ENCODE measurements at places on chromosomes 12 and 14.

- no peak for DNase-seq
Observed at GRCh38 chr12:92992041-92992440, 62.9 kb upstream of the EEA1 start.

- no peak for DNase-seq
Observed at GRCh38 chr14:20760950-20761349, 7.3 kb upstream of the EDDM3B start.

DNA sequence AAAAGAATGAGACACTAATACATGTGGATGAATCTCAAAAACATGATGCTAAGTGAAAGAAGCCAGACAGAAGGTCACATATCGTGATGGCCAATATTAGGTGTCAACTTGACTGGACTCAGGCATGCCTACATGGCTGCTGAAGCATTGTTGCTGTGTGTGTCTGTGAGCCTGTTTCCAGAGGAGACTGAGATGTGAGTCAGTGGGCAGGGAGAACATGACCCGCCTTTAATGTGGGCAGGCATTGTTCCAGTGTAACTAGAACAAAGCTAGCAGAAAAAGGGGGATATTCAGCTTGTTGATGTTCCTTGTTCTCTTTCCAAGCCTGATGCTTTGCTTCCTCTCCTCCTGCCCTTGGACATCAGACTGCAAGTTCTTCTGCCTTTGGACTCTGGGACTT is 47.6 kb downstream of the DCAF5 start:
- peak; percentile 82 for DNase-seq

GRCh38 chr14:56716705-56717104 is 93.6 kb downstream of the OTX2 start:
- no peak for DNase-seq

DNA sequence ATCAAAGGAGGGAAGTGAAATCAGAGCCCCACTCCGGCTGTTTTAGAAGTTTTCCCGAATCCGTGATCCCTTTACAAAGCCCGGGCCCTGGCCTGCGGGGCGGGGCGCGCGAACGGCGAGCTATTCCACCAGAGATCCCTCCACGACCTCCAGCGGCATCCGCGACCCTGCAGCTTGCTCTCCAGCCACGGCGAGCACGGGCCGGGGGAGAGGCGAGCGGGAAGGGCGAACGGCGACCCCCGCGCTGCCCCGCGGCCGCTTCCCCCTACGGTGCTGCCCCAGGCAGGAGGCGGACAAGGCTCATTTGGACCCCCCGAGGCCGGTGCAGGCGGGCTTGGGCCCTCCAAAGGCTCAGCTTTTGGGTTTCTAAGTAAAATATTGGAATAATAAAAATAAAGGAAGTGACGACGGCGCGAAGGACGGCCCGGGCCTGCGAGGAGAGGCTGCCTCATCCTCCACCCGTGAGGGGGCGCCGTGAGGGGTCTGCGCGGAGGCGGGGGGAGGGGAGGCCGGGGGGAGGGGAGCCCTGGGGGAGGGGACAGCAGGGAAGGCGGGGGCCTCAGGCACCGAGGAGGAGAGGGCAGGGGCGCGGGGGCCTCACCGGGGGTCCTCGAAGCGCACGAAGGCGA is 613 bp downstream of the SRSF9 start:
- no peak for DNase-seq

GRCh38 chr12:45388545-45388944 is 172.7 kb downstream of the ANO6 start:
- peak; percentile 55 for DNase-seq

DNA sequence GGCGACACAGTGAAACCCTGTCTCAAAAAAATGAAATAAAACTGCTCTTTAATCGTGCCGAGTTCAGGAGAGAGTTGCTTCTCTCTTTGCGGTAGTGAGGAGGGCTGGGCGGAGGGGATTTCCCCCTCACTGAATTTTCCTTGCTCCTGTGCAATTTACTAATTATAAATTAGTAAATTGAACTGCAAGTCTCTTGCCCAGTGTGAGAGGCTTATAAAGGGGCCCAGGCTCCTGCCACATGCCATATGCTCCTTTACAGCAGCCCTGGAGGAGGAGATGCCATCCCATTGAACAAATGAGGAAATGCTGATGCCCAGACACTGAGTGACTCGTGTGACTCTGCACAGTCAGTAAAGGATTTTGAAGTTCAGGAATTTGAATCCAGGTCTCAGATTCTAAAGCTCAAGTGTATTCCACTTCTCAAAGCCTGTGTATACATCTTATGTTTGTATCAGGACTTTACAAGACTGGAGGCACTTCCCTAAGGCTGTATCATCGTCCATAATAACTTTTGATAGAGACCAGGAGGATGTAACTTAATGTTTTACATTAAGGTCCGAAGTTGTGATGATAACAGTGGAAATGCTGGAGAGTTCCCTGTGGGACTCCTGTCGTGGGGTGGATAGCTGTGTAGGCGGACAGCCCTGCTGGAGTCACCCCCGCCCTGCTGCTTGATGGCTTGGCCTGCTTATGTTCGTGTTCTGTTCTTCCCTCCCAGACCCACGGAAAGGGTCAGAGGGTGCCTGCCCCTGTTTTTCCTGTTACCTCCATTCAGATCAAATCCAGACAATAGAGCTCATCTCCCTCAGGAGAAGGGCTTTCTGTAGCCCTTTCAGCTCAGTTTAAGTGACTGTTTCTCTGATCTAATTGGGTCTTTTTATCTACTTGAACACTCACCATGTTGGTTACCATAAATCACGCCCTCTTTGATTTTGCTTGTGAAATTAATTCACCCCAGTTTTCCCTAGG is 13.9 kb downstream of the PELI2 start:
- no peak for DNase-seq

GRCh38 chr12:71164166-71164565 is 6.4 kb upstream of the TSPAN8 start:
- DNase-seq: no peak

GRCh38 chr14:63474111-63474510 is 69.1 kb downstream of the PPP2R5E start:
- no peak for DNase-seq

GRCh38 chr12:102468261-102468915 is 12.0 kb downstream of the IGF1 start:
- no peak for DNase-seq

DNA sequence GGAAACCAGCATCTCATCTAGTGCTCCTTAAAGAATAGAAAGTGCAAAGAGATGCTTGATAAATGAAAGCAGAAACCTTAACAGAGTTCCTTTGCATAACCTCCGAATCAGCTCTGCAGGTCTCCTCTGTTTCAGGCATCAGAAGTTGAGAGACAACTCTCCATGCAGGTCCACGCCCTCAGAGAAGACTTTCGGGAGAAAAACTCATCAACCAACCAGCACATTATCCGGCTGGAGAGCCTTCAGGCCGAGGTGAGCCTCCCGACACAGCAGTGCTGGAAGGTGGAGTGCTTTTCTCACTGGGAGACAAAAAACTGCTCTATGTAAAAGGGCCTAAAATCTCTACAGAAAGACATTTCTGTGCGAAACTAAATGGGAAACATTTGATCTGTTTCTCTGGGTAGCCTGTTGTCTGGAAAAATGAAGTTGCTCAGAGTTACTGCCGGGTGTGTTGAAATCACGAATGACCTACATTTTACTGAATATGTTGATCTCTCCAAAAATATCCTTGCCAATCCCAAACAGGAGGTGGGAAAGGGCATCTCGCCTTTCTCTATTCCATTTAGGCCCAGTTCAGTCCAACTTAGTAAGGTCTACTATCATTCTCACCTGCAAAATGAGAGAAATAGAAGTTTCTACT is 54.9 kb downstream of the RAB35 start:
- no peak for DNase-seq

DNA sequence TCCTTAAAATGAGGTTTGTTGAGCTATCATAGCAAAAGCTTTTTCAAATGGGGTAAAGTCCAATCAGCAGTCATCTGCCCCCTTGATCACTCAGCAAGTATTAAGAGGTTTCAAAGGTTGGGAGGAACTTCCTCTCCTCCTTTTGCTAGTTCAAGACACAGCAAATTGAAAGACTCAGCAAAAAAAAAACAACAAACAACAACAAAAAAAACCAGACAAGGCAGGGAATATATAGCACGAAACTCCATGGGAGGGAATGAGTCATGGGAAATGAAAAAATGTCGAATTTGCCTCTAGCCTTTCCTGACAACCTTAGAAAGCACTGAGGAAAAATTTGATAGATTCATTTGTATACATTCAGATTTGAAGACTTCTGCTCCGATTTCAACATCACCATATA is 1.6 kb upstream of the SLC7A8 start:
- DNase-seq: peak; percentile 45

GRCh38 chr12:88383405-88383804 is 196.9 kb downstream of the KITLG start:
- DNase-seq: no peak

DNA sequence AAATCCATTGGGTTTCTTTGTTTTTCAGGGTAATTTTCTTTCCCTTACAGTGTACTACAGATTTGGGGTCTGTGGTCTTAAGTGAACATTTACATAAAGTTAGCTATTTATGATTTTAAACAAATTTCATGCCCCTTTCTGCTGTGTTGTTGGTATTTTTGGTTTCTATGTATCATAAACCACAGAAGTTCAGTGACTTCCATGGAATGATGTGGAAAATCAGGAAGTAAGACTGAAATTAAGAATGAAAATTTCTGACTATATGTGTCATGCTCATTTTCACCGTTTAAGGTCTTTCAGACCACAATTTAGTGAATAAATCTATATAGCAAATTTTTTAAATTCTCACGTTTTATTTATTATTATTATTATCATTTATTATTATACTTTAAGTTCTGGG is 31.7 kb downstream of the ETV6 start:
- DNase-seq: no peak

GRCh38 chr14:93232159-93232558 is 25.1 kb downstream of the UBR7 start:
- no peak for DNase-seq

DNA sequence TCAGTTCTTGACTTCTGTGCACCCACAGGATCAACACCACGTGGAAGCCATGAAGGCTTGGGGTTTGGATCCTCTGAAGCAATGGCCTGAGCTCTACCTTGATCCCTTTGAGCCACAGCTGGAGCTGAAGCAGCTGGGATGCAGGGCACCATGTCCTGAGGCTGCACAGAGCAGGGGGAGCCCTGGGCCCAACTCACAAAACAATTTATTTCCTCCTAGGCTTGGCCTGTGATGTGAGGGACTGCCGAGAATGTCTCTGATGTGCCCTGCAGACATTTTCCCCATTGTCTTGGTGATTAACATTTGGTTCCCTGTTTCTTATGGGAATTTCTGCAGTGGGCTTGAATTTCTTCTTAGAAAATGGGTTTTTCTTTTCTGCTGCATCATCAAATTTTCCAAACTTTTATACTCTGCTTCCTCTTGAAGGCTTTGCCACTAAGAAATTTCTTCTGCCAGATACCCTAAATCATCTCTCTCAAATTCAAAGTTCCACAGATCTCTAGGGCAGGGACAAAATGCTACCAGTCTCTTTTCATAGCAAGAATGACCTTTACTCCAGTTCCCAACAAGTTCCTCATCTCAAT is 288.2 kb downstream of the CCDC59 start:
- DNase-seq: no peak

DNA sequence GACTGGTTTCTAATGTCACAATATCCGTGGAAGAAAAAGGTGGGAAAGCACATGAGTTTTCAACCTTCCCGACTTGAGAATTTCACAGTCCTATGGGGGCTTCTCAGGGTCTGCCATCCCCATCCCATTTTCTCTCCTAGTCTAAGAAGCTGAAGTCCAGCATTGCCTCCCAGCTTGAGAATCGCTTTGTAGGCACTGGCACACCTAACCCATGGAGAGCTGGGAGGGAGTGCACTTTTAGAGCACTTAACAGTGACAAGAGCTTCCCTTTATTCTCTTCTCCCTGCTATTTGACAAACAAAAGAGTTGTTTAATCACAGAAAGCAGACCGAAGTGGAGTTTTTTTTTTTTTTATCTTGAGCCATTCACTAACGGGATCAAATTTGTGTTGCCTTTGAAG is 22.8 kb upstream of the SRRM4 start:
- DNase-seq: no peak

GRCh38 chr14:20781803-20782202 is 735 bp downstream of the RNASE6 start:
- DNase-seq: no peak

- DNase-seq: no peak
Observed at GRCh38 chr14:80718940-80719339, 222.6 kb downstream of the CEP128 start.

- DNase-seq: peak; percentile 44
Observed at GRCh38 chr14:58638231-58639197, 752 bp downstream of the DACT1 start.

DNA sequence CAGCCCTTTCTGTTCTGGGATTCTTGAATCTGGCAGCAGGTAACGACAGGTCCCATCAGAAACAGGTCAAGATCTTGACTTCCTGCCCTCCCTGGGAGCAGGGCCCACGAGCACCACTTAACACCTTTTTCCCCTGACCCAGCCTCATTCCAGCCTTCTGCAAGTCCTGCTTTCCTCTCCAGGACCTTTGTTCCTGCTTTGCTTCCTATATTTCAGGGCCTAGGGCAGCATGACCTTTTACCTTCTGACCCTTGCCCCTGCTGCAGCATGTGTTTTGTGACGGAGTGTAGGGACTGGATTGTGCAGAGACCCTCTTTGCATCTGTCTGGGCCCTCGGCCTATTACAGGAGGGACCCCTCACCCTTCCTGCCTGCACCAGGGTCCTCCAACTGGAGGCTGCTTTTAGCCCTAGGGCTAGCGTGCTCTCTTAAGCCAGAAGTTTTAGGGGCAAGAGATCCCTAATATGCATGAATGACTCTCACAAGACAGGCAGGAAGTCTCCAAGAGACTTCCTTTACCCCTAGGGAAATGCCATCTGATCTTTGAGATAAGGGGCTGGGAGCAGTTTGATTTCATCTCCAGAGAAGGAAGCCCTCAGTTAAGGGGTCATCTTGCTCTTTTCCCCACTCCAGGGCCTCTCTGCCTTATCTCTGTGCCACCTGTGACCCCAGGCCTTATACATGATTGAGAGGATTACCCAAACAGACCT is 209.4 kb upstream of the BCL2L14 start:
- DNase-seq: no peak

DNA sequence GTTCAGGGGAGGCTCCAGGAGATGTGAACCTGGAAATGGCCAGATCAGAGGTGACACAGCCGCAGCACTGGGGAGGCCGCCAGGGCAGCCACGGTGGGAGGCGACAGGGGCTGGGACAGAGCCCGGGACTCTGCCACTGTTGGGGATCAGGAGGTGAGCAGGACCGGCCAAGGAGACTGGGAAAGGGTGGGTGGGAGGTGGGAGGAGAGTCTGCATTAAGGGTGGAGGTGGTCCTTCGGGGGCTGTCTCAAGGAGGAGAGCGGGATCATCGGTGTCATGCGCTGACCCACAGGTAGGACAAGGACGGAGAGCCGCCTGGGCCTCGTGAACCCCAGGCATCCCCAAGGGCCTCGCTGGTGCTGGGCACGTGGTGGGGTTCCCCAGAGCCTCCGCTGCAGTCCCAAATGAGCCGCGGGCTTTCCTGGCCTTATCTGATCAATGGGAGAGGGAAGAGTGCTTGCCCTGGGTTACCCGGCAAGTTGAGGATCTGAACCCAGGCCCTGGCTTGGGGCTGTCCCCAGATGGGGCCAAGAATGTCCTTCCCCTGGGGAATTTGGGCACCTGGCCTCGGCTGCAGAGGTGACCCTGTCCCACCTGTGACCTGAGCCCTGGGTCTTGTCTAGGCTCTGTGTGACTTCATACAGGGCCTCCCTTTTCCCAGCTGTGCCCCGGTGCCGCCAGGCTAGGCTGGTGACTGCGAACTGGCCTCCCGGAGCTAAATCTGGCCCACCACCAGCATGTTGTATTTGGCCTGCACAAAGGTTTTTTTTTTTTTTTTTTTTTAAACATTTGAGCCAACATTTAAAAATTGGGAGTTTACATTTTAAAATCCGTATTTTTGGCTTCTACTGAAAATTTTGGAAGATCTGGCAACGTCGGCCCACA is 13.2 kb downstream of the BEGAIN start:
- DNase-seq: no peak
